Mesenchymal stem cell (in vitro differentiated cells and primary cell): ENCODE measurements at places on chromosomes 1 and 21.
A peak's percentile ranks its signal among the peaks of the same experiment; 100 is the strongest.

DNA sequence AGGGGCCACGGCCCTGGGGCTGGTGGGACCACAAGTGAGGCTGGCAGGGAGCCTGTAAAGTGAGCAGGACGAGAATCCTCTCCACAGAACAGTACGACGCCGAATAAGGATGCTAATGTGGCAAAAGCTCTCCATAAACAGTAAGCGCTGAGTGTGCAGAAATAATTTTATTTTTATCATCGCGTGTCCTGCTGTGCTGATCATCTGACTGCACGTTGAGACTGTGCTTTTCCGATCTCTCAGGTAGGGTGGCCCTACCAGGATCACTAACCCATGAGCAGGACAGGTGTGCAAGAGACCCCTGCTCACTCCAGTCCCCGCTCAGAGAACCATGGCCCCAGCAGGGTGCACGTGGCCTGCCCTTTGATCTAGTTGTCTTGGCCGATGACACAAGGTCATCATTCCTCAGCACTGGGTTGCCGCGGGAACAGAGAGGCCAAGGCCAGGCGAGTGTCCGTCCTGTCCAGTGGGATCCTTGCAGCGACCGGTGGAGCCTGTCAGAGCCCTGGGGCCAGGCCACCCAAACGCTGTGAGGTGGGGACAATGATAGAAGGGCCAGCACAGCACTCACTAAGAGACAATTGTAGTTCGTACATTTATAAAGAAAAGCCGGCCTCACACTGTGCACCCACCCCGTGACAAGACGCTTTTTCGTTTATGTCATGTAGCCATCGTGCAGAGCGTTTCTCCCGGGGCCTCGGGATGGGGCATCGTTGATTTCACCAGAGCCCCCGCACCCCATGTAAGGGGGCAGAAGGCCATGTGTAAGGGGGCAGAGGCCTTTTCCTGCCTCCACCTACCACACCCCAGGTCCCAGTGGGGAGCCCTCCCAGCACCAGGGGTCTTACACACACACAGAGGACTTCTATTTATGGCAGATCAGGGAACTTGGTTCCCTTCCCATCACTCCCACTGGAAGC is 52.7 kb upstream of the ADARB1 start:
- DNase-seq: no peak

GRCh38 chr21:46078322-46078977 is 19.5 kb upstream of the COL6A2 start:
- DNase-seq: no peak

DNA sequence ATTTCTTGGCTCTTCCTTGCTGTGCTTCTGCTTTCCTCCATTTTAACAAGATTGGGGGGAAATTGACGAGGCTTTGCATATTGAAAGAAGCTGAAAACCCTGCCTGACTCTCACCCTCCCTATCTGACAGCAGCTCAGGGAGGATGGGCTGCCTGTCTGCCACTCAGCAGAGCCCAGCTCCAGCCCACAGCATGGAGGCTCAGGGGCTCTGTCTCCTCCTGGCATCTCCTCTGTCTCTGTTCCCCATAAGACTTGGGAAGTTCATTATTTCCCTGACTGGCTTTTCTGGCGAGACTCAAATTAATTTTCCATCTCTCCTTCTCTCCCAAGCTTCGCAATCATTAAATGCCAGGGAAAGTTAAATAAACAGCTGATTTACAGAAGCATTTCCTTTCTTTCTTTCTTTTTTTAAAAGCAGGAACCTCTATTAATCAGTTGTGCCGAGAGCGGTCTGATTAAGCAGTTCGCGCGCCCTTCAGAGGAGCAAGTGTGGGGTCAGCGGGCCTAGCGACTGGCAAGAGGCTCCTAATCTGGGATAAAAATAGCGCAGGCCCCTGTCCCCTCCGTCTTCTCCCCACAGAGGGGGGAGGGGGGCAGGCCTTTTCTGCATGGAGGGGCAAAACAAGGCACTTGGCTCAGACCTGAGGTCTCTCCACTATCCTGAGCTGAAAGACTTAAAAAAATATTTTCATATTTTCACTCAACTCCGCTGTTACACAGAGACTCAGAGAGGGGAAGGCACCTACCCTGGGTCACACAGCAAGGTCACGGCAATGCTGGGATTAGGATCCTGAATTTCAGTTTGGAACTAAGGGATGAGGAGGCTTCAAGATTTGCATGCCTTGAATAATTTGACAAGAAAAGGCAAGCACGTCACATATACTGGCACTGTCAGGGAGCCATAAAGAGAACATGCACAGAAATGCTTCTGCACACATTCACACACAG is 170.4 kb downstream of the ACTL8 start:
- DNase-seq: no peak

- DNase-seq: no peak
Measured at GRCh38 chr1:71101839-71102376, 21.1 kb upstream of the ZRANB2 start.

DNA sequence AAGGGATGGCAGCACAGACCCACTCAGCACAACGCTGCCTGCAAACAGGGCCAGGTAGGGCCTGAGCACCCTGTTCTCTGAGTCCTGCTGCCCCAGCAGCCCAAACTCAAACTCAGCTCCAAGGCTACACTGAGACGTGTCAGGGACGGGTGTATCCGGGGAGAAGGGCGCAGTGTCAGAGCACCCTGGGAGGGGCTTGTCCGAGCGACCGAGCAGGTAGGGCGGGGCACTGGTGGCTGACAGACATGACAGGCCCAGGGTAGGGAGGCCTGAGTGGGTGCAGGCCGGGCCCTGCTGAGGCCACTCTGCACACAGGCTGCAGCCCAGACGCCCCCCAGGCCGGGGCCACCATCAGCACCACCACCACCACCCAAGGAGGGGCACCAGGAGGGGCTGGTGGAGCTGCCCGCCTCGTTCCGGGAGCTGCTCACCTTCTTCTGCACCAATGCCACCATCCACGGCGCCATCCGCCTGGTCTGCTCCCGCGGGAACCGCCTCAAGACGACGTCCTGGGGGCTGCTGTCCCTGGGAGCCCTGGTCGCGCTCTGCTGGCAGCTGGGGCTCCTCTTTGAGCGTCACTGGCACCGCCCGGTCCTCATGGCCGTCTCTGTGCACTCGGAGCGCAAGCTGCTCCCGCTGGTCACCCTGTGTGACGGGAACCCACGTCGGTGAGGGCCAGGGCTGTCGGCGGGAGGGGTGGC is 5.5 kb downstream of the SCNN1D start:
- DNase-seq: no peak

DNA sequence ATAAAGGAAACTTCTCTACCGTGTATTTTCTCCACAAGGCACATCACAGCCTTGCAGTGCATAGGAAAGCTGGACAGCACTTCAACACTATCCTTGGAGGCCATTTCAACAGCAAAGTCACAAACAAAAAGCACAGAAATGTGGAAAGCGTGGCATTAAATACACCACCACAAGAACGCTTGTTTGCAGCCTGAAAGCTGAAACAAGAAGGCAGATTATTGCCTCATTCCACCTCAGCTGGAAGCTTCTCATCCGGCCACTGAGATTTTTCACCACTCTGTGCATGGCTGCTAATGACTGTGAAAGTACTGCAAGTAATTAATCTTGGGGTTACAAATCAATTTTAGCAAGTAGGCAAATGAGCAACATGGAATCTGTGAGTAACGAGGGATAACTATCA is 50.9 kb upstream of the GALNT2 start:
- no peak for DNase-seq

DNA sequence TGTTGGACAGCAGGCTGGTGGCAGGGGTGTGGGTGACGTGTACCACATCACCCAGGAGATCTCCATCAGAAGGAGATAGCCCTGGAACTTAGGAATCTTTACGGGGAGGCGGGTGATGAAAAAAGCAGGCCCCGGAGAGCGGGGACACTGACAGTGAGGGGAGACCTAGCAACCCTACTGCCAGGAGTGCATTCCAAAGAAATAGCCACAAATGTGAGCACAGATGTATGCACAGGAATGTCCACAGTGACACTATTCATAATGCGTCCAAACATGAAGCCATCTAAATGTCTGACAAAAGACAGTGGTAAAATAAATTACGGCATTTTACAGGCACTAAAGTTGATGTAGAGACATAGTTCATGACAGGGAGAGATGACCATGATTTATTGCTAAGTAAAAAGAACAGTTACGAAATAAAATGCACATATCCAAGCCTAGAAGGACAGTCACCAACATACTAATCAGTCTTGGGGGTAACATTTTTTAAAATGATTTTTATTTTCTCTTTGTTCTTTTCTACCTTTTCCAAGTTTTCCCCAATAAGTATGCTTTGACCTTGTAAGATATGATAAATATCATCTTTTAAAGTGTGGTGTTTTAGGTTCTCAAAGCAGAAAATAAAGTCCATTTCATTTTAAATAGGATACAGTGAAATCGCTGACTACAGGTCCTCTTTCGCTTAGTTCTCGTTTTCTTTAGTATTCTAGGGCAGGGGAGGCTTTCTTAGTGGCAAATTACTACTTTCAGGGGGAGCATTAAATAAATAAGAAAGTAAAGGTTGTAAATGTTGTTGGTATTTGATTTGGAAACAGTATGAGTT is 21.3 kb downstream of the CD247 start:
- DNase-seq: no peak

DNA sequence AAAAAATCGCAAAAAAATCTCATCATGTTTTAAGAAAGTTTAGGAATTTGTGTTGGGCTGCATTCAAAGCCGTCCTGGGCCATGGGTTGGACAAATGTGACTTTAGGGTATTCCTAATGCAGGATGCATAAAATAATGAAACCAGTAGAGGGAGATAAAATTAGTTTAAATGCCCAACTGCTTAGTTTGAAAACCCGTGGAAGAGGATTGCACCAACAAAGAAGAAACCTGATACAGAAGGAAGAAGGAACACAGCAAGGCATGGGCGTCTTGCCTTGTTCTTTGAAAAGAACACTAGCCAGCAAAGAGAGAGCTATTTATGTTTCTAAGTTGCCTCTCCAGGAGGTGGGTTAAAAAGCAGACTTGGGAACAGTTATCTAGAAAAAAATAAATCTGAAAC is 37.9 kb downstream of the WDR3 start:
- peak; percentile 3 for DNase-seq

GRCh38 chr1:107897438-107898345 is 67.3 kb downstream of the VAV3 start:
- DNase-seq: no peak

GRCh38 chr1:108627951-108628350 is 32.9 kb downstream of the HENMT1 start:
- DNase-seq: no peak

GRCh38 chr1:161439280-161440232 is 65.7 kb upstream of the FCGR2A start:
- peak; percentile 11 for DNase-seq

GRCh38 chr1:226034482-226034881 is 28.0 kb upstream of the H3-3A start:
- DNase-seq: no peak

DNA sequence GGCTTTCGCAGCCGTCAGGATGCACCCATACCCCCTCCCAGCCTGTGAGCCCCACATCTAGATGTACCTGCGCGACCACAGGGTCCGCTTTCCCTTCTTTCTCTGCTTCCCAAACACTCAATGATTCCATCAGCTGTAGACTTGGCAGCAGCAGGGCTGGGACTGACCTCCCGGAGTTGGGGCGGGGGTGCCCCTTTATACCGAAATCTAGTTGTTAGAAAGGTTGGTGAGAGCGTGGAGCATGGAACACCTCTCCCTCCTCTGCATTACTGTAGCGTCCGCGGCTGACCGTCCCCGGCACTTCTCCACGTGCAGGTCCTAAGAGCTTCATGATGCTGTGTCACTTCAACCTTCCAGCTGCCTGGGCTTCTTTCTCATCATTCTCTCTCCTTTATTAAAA is 21.1 kb upstream of the ACTRT2 start:
- no peak for DNase-seq

- DNase-seq: peak; percentile 49
Measured at GRCh38 chr1:31396633-31397351, 16.2 kb upstream of the SERINC2 start.

DNA sequence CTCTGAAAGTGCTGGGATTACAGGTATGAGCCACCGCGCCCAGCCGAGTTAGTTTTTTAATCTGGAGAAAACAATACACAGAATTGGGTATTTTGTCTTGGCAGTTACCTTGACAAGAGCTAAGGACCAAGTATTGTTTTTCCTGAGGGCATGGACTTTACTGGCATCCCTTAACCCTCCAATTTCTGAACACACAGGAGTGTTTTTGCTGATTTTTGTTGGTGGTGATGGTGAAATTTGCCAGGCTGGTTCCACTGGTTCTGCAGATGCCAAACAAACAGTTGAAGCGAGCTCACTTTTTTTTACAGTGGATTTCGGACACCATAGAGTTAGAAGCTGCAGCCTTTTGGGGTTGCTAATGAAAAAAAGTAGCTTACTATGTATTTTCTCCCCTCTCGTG is 37.2 kb upstream of the SH3D21 start:
- no peak for DNase-seq

GRCh38 chr1:53182111-53182593 is 14.5 kb upstream of the CPT2 start:
- peak; percentile 67 for DNase-seq

DNA sequence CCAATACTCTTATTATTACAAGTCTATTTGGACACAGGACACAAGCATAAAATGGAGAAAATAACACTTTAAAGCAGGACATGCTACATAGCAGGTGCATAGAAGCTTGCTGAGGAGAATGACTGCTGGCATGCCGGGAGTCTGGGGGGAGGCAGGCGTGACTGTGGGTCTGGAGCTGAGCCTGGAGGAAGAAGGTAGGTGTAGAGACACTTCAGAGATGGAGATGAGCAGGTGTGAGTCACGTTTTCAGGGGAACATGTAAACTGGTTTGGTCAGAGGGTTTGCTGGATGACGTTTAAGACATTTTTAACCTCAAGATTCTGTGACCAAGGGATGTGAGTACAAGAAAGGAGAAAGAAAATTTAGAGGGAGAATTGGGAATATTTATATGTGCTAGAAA is 24.5 kb downstream of the OSCP1 start:
- no peak for DNase-seq

DNA sequence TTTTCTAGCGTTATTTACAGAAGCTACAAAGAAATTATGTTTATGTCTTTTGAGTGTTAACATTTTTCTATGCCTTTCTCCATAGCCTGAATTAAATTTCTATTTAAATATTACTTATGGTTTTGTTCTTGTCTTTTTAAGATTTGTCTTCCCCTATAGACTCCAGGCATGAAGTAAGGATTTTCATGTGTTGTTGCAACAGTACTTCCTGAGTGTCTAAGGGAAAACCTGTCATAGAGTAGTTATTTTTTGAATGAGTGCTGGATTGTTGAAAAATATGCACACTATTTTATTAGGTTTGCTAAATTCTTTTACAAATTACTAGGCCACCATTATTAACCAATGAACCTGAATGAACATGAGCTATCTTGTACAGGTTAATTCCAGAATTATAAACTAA is 27.1 kb downstream of the SAMSN1 start:
- DNase-seq: no peak
